ENCODE measurements at places on chromosomes 1 and 21. TPM values are rescaled to one million over a fixed set of nuclear protein-coding genes. Genes with fewer than 3 reads are reported as not detected.

GRCh38 chr1:34796990-34797389 lies 4.2 kb downstream of the GJA4 start:
- DNase-seq, result no peak

- no peak for DNase-seq
Measured at GRCh38 chr1:36711480-36711879, 228.8 kb upstream of the CSF3R start.

DNA sequence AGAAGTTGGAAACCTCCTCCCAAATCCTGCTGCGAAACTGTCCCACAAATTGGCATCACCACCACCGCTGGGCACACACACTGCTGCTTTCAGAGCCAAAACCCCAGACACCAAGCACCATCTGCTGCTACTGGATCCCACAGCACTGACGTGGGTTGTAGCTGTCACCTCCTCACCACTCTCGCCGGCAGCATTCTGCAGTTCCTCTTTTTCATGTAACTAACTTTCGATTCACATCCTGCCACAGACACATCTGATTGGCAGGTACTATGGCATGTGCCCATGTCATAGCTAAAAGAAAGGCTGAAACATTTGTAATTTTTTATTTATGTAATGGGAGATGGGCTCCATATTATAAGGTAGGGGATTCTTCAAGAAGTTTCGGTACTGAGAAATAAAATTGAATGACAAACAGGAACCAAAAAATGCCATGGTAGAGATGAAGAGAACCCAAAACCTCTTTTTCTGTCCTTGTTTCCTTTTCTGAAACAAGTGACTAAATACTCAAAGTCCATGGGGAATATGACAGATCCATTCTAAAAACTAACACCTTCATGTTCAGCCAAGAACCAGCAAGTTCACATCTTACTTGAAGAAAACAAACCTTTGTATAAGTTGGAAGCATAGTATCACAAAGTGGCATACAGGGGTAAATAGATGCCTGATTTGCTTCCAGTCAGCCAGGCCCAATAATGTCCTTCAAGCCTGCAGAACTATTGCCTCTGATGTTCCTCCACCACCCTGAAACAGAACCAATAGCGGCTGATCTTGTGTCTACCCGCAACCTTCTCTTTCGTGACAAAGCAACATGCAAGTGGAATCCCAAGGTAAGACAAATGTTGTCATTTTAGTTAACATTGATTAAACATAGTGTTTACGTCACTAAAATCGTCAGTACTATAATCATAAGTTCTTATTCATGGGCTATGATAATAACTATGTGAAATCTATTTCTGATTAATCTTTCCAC lies 26.6 kb upstream of the RGS13 start:
- DNase-seq, result peak; percentile 92

- DNase-seq, result no peak
Measured at GRCh38 chr1:119364640-119365039, 3.9 kb upstream of the HAO2 start.

DNA sequence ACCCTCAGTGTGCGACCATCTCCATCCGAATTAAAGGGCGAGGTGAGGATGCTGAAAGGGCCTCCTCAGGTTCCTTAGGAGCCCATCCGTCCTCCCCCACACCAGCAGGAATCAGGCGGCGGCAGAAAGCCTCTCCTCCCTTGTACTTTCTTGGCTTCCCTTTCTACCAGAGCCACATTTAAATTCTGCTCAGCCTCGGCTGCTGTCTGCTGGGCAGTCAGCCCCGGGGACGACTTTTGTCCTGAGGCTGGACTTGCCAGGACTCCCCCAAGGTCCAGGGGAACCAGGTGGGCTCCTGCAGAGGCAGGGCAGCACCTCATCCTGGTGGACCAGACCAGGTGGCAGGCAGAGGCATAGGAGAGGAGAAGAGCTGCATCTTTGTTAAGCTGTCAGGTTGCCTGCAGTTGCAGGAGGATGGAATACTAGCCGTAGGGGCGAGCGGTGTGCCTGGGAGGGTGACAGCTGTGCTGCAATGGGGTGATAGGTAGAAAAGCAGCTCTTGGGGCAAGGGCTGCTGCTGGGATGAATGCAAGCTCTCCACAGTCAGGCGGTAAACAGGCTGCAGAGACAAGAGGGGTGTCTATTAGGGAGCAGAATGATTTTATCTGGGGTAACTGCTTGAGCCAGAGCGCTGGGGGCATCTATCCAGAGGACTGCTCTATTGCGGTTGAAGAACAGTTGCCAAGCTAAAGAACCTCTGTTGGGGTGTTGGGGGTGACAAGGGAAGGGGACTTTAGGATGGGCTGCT lies 46.2 kb upstream of the WASF2 start:
- no peak for DNase-seq

The CCDC185 gene
- total RNA-seq, result not detected

The OR2T35 gene
- 0.34 TPM for total RNA-seq

Data from spleen (tissue), 13 donors.